ENCODE measurements at places on chromosomes 2 and 18.

DNA sequence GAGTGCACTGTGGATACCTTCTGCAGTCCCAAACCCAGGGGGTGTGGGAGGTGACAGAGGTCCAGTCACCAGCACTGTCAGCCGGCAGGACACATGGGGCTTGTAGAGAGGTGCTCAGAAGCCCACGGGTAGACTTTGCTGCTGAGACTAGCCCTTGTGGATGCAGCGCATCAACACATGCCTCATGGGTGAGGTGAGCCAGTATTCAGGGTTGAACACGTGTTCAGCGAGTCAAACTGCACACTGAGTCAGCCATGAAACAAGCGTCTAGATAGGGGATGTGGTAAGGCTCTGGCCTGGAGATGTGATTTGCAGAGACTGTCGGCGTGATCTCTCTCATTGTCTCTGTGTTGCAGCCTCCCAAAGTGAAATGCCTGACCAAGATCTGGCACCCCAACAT is 35.8 kb upstream of the SCLY start:
- peak; percentile 20 for DNase-seq

GRCh38 chr2:168378960-168379669 is 77.0 kb upstream of the CERS6 start:
- DNase-seq: no peak

DNA sequence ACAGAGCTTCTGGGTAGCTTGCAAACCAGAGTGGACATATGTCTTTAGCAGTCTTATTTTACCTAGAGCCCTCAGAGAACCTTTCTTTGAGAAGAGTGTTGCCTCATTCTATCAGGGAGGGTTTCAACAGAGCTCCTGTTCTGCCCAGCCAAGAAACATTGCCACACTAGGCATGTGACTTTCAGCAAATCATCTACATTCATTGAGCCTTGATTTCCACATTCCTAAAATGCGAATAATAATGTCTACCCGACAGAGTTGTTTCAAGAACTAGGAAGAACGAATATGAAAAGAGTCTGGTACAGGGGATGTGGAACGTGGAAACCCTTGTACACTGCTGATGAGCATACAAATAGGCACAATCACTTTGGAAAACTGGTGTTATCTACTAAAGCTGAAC is 7.8 kb upstream of the PRKAG3 start:
- DNase-seq: no peak

- no peak for DNase-seq
Observed at GRCh38 chr2:161352719-161353118, 44.5 kb downstream of the PSMD14 start.

- no peak for DNase-seq
Observed at GRCh38 chr2:8266563-8266962, 415.3 kb upstream of the ID2 start.

DNA sequence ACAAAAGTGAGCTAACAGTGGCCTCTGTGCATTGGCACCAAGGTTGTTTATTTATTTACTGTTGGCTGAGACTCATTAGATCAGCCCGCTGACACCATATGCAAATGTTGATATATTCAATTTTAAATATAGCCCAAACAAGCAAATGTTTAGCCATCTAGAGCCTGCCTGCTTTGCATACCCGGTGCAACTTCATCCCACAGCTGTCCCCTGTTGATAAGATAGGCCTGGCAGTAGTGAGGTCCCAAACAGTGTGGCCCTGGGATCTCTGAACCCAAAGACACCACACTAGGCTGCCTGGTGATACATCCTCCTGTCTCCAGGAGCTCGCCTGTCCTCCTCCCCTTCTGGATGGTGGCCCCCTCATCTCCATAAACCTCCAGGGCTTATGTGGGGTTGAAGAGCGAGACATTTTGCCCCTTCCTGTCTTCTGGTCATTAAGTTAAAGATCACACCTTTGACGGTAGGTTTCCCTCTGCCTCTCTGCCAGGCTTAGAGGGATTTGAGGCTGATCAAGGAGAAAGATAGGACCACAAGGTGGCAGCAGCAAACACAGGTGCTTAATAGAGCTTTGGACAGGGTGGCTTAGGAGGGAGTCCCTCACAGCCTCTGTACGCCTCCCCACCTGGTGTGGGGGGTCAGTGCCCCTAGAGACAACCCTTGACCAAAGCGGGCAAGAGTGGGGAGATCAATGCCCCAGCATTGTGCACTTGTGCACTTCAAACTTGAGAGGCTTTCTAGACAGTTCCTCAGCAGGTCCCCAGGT is 23.7 kb upstream of the MYO5B start:
- DNase-seq: no peak

- no peak for DNase-seq
Observed at GRCh38 chr18:47334966-47335365, 83.5 kb upstream of the SKOR2 start.
